ENCODE measurements at places on chromosomes 3 and 15.

- DNase-seq: no peak
Measured at GRCh38 chr3:141408596-141408995, 40.3 kb downstream of the ZBTB38 start.

GRCh38 chr3:50345586-50346234, at the start of gene ZMYND10:
Gene ZMYND10 (minus strand): TSS chr3:50345732. CDS start chr3:50345579, 153 bp downstream.
- DNase-seq: no peak

DNA sequence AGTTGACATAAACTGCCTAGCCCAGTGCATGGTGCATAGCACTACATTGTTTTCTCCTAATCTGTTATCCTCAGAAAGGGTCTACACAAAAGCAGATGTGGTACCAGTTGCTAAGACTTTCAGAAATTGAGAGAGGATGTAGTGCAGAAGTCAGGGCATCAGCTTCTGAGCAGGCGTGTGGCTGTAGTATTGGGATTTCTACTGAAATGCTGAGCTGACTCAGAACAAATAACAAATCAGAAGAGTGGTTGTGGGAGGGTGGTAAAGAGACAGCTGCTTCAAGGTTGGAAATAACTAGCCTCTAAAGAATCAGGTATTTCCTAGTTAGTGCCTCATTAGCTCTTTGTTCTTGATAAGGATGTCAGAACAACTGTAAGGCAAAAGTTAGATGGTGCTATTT, 161.3 kb downstream of the AKAP13 start:
- no peak for DNase-seq

GRCh38 chr3:175477651-175478224, 618.6 kb downstream of the NAALADL2 start:
- DNase-seq: no peak

DNA sequence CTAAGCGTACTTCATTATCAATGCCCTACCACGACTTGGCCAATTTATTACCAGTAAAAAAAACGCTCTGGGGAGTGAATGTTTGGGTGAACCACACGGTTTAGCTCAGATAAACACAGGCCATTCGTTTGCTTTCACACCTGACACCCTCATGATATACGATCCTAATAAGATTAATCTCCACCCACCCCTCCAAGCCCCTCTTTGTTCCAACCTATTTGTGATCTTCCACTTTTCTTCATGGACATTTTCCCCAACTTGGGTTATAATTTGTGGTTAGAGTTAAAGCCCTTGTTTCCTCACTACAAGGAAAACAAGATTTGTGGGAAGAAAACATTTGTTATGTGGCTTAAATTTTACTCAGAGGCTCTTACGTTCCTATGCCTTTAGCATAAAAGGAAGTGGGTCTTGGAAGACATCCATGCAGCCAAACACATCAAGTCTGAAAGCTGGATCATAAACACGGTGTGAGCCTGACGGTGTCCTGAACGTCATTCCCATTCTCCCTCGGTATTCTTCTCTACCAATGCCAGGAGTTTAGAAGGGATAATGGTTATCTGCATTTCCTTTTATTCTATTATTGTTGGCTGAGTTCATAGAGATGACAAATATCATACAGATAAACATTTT, 518.9 kb downstream of the NR2F2 start:
- no peak for DNase-seq

- no peak for DNase-seq
Measured at GRCh38 chr3:44555723-44556122, 730 bp downstream of the ZKSCAN7 start.

GRCh38 chr3:102169915-102170479, 264.8 kb upstream of the ZPLD1 start:
- no peak for DNase-seq

- peak; percentile 95 for DNase-seq
Measured at GRCh38 chr3:129626744-129627349, 20.4 kb upstream of the PLXND1 start.

GRCh38 chr3:158713094-158713499, 19.2 kb downstream of the RARRES1 start:
- no peak for DNase-seq

DNA sequence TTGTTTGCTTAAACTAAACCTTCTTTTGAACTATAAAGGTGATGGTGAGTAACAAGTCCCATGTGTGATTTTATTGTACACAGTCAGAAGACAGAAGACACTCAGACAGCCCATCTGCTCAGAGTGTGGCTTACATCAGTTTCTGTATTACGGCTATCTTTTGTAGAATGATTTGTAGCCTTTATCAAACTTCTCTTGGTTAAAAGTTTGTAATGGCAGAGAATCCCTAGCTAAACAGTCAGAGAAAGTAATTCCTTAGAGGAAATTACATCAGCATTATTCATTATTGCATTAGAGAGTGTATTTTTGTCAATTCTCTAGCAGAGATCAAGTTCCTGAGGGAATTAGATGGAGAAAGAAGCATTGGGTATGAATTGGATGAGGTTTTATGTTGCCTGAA, 500.8 kb downstream of the CNTN4 start:
- DNase-seq: no peak

- DNase-seq: no peak
Measured at GRCh38 chr3:176120507-176120906, 1076.8 kb downstream of the TBL1XR1 start.

DNA sequence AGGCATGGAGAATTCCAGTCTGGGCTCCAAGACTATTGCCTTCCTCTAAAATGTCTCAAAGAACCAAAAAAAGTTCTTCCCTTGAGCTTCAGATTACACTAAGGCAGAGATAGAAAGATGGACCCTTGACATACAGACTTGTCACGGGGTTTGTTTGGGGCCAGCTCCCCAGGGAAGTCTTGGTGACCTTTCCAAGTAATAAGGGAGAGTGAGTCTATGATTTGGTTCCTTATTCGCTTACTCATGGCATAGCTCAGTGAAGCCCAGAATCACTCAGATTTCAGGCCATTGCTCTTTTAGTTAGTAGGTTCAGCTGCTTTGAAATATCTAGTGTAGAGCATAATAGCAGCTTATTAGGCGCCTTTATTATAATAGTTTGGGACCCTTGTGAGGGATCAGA, 90.3 kb downstream of the PLCL2 start:
- no peak for DNase-seq

DNA sequence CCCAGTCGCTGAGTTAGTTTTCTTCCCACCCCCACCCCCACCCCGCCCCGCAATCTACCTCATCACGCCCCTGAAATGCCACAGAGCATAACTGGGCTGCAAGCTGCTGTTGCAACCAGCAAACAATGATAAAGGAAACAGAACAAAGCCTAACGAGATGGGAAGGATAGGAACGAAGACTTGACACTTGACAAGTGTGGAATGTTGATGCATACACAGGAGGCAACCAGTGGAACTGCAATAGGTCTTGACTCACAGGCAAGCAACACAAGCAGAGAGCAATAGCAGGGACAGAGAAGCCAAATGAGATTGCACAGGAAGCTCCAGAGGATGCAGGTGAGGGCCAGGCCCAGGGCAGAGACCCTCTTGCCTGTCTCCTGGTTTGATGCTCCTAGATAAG, 225.9 kb downstream of the IGSF11 start:
- no peak for DNase-seq

DNA sequence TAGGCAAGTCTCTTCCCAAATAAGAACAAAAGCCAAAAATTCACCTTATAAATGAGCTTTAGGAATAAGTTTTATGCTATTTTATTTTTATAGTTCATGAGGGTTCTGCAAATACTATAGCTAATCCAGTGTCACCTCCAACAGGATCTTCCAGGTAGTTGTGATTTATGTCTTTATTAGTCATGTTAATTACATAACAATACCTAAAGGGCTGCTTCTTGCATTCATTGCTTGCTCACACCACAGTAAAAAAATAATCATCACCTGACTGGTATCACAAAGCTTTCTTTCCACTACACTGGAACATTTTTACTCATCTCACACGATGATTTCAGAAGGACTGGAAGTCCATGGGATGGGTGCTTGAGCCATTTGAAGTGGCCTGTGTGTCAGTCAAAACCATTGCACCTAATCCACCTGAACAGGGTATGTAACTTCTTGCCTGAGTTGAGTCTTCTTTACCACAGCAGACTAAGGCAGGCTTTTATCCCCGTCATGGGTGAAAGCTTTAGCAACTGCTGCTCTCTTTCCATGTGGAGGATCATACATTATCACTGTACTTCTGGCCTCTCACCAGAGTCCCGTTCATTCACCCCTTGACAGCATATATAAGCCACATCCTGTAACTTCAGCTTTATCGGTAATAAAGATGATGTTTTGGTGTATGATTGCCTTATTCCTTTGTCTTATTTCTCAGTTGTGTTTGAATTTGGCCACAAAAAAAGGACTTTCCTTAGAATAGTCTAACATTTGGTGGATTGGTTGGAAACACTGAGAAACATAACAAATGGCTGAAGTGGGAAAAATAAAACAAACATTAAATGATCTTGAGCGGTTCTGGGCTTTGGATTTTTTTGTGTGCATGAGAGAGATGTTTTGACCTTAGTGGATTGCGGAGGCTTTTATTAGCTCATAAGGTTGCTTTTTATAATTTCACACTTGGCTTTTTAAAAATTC, 382.6 kb upstream of the THBS1 start:
- no peak for DNase-seq

GRCh38 chr15:65071381-65071811, 3.6 kb upstream of the RASL12 start:
- DNase-seq: peak; percentile 55

DNA sequence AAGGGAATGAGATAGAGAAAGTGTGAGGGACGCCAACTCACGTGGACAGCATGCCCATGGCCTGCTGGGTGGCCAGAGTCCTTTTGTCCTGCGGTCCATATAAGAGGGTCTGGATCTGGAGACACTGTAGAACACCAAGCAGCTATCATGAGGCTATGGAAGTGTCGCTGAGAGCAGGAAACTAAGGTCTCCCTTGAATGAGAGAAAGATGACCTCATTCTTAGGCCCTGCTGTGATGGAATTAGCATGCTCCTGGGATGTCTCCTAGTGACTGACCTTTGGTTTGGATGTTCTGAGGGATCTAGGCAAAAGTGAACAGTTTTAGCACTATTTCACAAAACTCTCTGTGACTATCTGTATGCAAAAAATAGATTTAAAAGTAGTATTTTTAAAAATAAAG, 34.4 kb downstream of the SYNM start:
- no peak for DNase-seq

DNA sequence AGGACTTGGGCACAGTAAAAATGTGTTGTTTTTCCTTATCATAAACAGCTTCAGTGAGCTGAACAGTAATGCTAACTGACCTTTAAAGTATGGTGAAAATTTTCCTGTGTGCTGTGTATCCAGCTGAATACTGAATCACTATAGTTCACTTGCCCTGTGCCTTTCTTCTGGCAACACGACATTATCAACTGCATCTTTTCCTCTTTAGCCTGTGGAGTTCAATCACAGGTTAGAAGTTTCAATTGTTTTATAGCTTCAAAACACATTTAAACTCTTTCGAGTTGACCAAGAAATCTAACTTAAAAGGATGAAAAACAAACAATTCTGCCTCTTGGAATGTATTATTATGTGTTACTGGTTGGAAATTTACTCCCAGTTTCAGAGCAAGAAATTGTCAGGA, 1120.7 kb upstream of the ALCAM start:
- DNase-seq: no peak

DNA sequence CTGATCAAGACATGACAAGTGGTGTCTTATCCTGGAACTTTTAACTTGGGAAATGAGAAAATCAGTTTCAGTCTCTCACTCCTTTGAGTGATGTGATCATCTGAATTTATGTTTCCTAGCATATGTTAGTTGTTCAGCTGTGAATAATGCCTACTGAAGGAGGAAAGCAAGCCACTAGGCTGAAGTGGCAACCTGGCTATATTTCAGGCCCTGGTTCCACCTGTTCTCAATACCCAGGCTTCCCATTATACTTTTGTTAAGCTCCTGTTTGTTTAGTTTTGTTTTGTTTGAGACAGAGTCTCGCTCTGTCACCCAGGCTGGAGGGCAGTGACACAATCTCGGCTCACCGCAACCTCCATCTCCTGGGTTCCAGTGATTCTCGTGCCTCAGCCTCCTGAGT, 243.8 kb downstream of the ALCAM start:
- no peak for DNase-seq

GRCh38 chr3:143383421-143383820, 263.9 kb downstream of the CHST2 start:
- DNase-seq: no peak

GRCh38 chr15:66004618-66005262, 135.4 kb downstream of the RAB11A start:
- DNase-seq: no peak

DNA sequence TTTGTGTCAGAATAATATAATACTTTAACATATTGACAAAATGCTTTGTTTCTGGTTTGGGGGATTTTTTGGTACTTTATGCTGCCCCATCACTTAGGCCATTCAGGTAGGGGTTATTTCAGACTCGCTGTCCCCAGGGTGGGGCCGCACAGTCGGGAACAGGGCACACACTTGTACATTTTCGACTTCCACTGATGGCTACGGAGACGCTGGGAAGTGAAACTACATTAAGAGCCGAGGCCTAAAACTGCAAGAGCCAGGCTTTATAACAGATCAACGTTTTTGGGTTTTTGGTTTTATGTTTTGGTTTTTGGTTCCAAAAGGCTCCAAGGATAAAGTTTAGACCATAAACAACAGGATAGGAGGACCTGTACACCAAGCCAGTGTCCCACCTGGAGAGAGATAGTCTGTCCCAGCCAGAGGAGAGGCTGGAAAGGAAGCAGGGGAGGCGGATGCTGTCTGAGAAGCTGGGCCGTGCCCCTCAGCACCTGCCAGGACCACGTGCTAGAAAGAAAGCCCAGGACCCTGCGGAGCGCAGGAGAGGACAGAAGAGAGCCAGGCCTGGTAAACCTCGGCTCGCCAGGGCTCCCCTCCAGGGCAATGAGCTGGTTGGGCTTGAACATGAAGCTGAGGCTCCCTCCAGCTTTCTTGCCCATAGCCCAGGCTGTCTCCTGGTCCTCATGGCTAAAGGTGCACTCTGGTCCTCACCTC, 111.7 kb downstream of the CHSY1 start:
- peak; percentile 74 for DNase-seq

- no peak for DNase-seq
Measured at GRCh38 chr3:60610441-60611112, 640.7 kb downstream of the FHIT start.

DNA sequence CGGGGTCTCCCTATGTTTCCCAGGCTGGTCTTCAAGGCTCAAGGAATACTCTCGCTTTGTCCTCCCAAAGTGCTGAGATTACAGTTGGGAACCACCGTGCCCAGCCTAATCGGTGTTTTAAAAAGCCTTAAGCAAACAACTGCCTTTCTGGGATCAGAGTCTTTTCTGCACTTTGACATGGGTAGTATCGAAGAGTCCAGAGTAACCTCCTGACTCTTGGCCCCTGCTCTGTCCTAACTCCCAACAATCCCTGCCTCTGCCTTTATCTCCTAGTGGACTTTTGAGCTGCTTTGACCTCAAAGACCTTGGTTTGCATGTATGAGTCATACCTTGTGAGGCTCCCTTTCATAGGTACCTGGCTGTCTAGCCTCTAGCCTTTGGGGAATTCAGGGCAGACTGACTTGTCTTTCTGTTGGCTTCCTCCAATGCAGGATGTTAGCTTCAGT, 21.0 kb upstream of the HACD2 start:
- no peak for DNase-seq

GRCh38 chr3:87436781-87437543, 160.6 kb upstream of the POU1F1 start:
- DNase-seq: no peak

All from RWPE2 (cell line).